B cell (primary cell): ENCODE measurements at places on chromosomes 12 and 14.

GRCh38 chr12:89801284-89801683, 92.6 kb upstream of the ATP2B1 start:
- DNase-seq: peak; percentile 47

DNA sequence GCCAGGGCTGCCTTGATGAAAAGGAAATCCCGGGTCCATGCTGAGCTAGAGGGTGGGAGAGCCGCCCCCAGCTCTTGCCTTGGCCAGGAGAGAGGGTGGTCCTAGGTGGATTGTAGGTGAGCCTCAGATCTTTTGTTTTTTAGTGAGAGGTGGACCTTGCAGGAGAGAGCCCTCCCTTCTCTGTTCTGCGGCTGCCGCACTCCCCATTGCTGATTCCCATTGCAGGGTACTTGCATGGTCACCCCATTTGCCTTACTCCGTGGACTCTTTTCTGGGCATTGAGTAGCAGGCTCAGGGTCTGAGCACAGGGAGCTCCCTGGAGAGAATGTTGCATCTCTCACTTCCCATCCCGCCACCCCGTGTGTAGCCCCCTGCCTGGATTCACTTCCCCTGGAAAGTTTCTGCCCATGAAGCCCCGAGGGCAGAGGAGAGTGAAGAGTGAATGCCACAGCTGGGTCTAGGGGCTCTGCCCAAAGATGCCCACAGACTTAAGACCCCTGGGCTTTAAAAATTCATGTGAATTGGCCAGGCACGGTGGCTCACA, 10.2 kb downstream of the VASH1 start:
- no peak for DNase-seq

DNA sequence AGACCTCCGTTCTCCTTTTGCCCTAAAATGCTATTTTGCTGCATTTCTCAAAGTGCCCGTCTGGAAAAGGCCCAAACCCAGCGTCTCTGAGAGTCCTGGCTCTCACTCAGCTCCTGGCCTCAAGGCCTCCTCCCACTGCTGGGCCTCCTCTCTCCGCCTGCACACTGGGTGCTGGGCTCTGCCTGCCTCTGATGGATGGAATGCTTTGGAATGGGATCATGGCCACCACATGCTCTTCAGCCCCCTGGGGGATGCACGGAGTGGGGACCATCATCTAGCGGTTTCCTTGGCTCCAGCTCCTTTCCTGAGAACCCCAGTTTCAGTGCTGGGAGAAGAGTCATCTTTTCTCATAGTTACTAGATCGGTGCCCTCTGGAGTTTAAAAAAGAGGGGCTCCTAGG, 65.2 kb downstream of the KDM2B start:
- DNase-seq: no peak

GRCh38 chr12:107655281-107656065, 30.1 kb upstream of the PWP1 start:
- no peak for DNase-seq

GRCh38 chr14:24794644-24795305, 160.8 kb upstream of the GZMB start:
- DNase-seq: no peak

DNA sequence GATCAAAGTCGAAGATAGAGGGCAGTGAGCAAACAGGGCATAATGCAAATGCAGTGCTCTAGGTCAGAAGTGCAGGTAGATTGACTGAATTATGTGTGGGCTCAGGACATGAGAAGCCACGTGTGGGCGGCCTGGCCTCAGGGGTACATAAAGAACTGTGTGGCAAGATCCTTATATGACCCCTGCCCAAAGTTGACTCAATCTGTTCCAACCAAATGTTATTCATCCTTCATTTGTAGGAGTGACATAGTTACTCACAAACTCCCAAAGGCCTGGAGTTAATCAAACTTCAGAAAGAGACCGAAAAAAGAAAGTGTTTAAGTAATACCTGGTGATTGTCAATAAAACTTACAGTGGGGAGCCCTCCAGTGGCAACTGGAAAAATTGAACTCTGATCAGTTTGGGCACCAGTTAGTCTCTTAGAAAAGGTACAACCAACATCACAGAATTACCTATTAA, 150.4 kb upstream of the FAR2 start:
- no peak for DNase-seq

GRCh38 chr12:6644903-6645302, 2.3 kb downstream of the ACRBP start:
- no peak for DNase-seq

DNA sequence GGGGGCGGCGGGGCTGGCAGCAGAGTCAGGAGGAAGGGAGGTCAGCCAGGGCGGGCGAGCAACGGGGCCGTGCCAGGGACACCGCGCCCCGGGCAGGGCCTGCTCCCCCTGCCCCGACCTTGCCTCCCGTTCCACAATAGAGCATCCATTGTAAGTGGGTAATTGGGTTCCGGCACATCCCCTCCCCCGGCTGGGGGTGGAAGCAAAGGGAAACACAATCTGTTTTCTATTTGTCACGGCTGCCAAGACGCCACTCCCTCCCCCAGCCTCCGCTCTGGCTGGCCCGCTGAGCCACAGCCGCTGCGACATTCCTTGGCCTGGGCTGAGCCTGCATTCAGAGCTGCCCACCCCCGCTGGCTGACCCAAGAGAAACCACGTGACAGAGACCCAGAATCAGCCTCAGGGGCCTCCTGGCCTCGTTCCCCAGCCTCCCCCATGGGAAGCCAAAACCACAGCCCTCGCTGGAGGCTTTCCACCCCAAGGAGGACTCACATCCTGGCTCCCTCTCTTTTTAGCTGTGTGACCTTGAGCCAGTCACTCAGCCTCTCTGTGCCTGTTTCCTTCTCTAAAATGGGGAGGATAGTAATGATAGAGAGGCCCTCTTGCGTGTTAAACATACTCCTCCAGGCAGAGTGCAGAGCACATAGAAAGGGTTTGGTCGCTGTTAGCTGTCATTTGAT, 117.6 kb downstream of the SCARB1 start:
- DNase-seq: no peak

DNA sequence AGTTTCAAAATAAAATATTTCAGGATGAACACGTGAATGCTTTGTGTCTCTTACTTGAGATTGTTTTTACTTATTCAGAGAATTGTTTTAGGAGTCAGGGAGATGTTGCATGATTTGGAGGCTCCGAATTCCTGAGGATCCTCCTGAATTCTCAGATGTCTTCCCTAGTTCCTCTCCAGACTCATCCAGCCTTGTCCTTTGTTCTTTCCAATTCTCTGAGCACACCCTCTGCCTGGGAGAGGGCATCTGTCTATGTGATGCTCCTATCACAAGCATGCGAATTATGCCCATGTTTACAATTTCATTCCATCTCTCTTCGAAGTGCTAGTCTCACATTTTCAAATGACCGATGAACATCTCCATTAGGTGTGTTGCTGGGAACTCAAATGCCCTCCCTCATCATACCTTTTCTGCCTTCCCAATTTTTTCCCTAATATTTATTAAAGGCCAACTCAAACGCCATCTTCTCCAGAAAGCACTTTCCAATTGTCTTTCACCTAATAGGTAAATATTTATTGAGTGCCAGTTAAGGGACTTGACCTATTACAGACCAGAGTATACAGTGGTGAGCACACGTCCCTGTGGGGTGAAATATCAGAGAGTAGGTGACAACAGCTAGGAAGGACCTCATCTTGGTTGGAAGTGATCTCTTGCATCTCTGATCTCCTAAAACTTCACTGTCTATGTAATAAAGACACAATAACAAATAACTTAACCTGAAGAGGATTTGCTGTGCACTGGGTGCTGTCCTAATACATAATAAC, 64.4 kb downstream of the ARF6 start:
- no peak for DNase-seq

- no peak for DNase-seq
These were observed 3.0 kb upstream of the CEBPE start for GRCh38 chr14:23122086-23122485.

GRCh38 chr12:9745199-9745598, 12.3 kb upstream of the CLECL1 start:
- no peak for DNase-seq

GRCh38 chr14:92400579-92401444, 77.8 kb downstream of the SLC24A4 start:
- peak; percentile 73 for DNase-seq

DNA sequence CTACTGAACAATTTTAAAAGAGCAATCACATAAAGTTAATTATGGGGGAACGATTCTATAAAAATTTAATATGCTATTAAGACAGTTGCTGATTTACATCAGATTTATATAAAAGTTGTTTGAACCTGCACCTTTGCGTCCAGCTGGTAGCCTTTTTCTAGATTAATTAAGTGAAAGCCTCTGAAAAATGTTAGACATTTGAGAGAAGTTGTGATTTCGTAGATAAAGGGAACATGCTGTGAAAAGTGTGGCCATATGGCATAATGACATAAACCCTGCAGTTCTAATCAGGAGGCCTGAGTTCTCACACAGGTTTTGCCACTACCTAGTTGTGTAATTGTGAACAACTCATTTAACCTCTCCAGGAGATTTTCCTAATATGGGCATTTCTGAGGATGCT, 187.2 kb downstream of the TMTC2 start:
- no peak for DNase-seq

DNA sequence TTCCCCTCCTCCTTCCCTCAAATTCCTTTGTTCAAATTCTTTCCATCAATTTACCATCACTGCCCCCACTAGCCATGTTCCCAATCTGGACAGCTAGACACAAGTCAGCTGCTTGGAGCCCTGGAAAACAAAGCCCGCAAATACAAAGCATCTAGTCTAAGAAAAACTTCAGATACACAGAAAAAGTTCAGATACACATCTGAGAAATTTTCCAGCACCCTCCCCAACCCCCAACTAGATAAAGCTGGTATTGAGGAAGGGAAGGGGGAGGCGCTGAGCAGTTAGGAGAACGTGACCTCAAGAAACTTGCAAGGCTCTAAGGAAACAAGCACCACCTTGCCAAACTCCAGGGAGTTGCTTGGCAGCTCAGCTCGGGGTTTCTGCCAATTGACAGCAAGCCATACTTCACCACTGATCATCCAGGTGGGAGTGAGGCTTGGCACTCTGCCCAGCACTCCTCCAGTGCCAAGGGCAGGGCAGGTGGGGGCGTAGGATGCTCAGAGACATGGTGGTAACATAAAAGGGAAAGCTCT, 5.1 kb upstream of the CNIH1 start:
- DNase-seq: no peak

DNA sequence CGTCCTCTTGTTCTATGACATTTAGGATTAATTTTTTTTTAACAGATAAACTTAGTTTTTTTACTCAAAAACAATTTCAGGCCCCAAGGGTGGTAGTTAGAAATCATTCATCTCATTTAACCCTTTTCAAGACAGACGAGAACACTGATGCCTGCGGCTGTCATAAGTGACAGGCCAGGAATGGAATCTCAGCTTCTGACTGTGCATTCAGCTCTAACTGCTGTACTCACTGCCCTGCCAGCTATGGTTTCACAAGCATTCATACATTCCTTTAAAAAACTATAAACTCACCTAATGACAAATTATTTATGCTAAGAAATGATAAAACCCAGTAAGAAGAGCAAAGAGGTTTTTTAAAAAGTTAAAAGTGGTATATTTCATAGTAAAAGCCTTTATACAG, 8.8 kb downstream of the DENND5B start:
- no peak for DNase-seq

GRCh38 chr12:109232731-109233130, 76.4 kb downstream of the FOXN4 start:
- DNase-seq: no peak

- no peak for DNase-seq
These were observed 263.6 kb upstream of the CRY1 start for GRCh38 chr12:107356937-107357295.

GRCh38 chr12:19052689-19053088, 76.8 kb upstream of the PLEKHA5 start:
- DNase-seq: no peak

GRCh38 chr14:67679006-67679405, 4.6 kb upstream of the VTI1B start:
- DNase-seq: no peak
